Hematopoietic multipotent progenitor cell treated with erythropoietin and hydrocortisone succinate and interleukin-3 and kit ligand, for 15 days (in vitro differentiated cells): ENCODE measurements at places on chromosomes 4 and X.

DNA sequence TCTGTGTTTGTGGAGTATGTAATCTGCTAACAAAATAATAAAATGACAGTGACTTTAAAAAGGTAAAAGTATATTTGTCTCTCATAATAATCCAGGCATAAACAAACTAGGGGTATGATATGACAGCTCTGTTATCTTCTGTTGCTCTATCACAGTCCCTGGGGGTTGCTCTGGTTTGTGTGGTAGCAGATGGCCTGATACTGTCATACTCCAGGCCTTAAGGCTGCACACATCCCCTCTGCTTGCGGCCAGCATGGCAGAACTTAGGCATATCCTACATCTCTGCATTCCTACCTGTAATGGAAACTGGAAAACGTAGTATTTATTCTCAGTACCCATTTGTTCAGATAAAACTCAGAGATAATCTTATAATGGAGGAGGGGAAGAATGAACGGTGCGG lies 117.9 kb upstream of the HAND2 start:
- no peak for DNase-seq

- no peak for DNase-seq
These were observed 518.8 kb upstream of the LCORL start for GRCh38 chr4:18540349-18540748.

- DNase-seq = no peak
These were observed 86.3 kb downstream of the BCOR start for GRCh38 chrX:40011322-40012038.

GRCh38 chrX:135543924-135544323 lies 23.5 kb downstream of the INTS6L start:
- peak; percentile 58 for DNase-seq

- DNase-seq = no peak
These were observed 21.2 kb upstream of the DHRSX start for GRCh38 chrX:2521927-2522386.

DNA sequence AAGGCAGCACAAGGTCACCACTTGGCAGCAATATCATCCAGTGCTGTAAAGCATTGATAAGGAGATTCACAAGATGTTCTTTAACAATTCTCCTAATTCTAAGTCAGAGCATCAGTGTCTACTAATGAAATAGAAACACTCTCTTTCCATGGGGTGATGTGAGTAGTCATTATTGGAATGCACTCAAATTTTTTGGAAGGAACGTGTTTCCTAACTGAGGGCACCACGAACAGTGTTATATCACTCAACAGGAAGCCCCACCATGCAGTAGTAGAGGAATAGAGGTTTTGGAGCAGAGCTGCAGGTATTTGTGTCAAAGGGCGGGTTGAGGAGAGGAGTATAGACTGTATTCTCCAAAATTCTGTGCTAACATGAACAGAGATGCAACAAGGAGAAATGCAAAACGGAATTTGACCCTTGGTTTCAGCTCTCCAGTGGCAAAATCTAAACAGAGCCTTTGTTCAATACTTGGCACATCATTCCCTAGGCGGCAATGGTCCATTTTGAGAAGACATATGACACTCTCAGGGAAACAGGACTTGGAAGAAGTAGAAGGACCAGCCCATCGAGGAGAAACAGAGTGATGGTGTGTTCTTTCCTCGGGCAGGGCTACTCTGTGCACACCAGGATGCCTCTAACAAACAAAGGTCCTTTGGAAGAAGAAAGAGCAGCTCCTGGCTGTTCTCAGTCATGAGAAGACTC lies 98.9 kb downstream of the CPEB2 start:
- DNase-seq = no peak

GRCh38 chrX:118062048-118062789 lies 54.4 kb downstream of the KLHL13 start:
- no peak for DNase-seq

DNA sequence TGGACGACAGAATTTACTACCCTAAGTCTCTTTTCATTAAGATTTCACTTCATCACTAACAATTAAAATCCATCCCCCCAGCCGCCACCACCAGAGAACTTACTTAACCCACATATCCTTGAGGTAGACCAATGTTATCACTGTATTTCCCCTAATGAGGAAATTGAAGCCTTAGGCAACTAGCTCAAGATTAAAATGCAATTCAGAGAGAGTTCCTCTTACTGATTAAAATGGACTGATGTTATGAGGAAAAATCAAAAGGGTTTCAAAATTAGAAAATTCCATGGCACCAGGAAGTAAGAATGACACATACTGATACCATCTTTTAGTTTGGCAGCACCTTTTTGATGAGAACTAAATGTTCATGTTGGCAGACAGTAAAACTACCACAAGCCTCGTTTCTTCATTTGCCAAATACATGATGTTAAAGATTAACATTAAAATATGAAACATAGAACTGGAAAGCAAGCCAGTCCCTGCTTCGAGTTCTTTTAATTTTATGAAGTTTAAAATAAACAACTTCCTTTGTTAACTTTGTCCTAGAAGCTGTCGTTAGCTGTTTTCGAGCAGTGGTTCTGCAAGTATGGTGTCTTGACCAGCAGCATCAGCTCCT lies 69.3 kb upstream of the CCDC160 start:
- no peak for DNase-seq
